Islet precursor cell (in vitro differentiated cells): ENCODE measurements at places on chromosomes 7 and 10.

DNA sequence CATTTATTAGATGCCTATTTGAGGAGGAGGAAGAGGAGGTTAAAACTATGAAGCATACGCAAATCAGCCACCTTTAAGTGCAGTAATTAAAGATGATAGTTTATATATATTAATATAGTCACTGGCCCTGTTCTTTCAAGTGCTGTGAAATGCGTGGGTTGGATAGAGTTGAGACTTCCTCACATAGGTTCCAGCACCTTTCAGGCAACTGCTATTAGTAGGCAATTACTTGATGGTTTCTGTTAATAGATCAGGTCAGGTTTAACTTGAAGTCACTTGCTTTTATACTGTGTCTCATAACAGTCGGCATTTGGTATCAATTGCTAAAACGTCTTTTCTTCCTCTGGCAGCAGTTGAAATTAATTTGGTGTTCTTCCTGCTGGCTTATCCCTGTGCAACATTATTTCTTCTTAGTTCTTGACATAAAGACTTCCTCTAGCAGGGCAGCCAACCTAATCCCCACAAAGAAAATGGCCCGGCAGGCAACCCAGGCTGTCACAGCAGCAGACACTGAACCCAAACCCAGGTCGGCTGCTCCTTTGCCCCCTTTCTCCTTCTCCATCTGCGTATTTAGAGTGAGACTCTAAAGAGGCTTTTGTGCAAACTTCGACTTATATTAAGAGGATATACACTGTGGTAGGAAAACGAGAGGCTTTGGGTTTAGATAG, 35.3 kb upstream of the BET1 start:
- no peak for DNase-seq

DNA sequence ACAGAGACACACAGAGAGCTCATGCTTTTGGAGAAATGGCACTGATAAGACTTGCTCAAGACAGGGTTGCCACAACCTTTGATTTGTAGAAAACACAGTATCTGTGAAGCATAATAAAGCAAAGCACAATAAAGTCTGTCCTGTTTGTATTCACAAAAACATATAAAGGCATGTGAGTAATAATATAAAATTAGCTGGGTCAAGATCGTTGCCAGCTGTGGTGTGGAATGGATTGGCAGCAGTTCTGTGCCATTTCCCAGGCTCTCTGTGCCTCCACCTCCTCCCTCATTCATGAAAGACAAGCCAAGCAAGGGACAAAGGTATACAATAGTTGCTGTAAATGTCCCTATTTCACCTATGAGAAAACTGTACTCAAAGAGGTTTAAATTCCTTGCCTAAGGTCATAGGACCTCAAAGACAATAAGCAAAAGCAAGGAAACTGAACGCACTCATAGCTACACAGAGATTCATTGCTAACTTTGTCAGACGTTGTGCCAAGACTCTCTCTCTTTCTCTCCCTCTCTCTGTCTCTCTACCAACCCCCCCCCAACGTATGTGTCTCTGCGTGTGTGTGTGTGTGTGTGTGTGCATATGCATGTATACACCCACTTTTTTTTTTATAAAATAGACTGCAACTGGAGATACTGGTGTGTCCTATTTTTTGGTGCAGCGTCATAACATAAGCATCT, 31.8 kb downstream of the CHST3 start:
- DNase-seq = no peak

DNA sequence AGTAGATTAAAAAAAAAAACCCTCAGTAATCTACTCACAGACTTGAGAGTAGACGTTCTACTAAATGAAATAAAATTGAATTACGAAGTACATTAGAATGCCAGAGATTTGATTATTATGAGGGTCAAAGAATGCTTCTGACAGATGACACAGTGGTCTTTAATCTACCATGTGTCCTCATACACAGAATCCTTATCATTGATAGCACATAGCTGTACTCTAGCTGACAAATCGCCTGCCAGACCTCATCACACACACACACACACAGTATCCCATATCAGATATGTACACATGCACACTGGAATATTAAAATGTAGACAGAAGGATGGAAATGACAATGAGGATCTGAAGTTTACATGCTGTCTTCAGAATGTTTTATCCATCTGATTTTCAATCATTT, 104.6 kb downstream of the SORCS1 start:
- DNase-seq = no peak

DNA sequence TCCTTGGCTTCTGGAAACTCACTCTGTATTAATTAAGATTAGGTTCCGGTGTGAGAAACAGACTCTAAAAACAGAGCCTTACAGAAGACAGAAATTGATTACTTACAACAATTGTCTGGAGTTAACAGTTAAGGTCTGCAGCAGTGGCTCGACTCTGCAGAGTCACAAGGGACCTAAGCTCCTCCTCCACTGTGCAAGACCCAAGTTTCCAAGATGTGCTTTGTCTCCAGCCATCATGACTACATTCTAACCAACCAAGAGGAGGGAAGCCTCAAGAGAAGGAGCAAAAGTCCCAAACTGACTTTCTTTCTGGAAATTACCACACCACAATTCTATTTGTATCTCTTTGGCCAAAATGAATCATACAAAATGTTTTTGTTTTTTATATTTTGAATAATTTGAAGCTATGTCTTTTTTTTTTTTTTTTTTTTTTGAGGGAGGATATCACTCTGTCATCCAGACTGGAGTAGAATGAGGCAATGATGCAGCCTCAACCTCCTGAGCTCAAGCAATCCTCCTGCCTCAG, 14.2 kb upstream of the ODAD2 start:
- DNase-seq = no peak

- DNase-seq = peak; percentile 31
Measured at GRCh38 chr7:156157409-156158012, 345.2 kb upstream of the SHH start.
